Fibroblast of skin of scalp (primary cell): ENCODE measurements at places on chromosomes 6 and 20.

GRCh38 chr20:48794816-48795457, 32.9 kb downstream of the PREX1 start:
- DNase-seq: no peak

DNA sequence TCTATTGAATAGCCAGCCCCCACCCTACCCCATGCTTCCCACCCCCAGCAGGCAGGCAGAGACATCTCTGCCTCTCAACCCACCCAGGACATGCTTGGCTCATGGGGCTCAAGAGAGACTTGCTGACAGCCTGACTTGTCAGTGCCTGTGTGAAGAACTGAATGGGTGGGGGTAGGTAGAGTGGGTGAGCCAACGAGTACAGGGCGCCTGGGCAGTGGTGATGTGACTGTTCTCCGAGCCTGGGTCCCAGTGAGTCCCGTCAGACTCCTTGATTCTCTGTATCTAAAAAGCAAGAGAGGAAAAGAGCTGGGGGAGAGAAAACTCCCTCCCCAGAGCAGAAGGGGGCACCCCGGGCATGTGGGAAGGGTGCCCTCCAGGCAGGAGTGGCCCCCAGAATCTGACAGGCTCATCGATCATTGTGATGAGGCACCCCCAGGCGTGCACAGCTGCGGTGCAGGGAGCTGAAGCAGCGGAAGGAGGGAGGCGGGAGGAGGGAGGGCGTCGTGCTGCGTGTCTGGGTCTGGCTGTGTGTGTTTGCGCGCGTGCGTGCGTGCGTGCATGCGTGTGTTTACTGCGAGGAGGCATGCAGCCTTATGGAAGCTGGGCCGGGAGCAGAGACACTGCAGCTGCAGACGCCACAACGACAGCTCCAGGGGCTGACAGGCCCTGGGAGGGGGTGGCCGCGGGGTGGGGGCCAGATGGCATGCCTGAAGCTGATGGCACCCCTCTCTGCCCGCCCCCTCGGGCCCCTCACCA, 40.2 kb downstream of the FOXP4 start:
- peak; percentile 41 for DNase-seq

- DNase-seq: peak; percentile 18
Observed at GRCh38 chr6:39471954-39472659, 149.6 kb upstream of the KCNK16 start.

DNA sequence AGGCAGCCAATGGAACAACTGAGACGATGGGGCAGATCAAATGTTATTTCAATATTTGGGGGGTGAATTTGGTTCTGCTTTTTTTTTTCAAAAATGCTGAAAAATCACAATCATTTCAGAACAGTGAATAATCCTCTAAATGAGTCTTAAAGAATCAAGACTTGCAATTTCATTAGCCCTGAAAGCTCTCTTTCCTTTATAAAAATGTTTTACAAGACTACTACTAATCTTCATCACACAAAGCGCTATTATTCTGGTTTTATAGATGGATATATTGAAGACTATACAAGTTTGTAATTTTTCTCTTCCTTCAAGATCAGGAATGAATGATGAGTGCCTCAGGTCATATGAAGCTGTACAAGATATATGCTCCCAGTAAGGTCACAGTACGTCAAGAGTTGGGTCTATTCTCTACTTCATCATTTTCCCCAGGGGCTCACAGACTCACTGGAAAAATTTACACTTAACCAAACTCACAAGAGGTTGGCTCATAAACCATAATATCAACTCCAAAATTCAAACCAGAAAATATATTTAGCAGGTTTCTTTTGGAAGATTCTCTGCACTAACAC, 19.5 kb downstream of the RNF24 start:
- no peak for DNase-seq

DNA sequence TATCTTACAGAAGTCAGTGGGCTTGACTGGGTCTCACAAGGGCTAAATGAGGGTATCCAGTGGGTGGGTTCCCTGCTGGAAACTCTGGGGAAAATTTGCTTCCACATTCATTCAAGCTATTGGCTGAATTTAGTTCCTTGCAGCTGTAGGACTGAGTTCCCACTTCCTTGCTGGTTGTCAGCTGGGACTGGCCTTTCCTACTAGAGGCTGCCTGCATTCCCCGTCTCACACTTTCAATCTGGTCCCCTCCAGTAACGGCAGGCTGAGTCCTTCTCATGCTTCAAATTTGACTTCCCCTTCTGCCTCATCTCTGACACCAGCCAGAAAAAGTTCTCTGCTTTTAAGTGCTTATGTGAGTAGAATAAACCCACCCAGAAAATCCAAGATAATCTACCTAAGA, 4.4 kb downstream of the CSNK2A1 start:
- no peak for DNase-seq

GRCh38 chr6:111806561-111807497, 66.4 kb downstream of the FYN start:
- DNase-seq: no peak

DNA sequence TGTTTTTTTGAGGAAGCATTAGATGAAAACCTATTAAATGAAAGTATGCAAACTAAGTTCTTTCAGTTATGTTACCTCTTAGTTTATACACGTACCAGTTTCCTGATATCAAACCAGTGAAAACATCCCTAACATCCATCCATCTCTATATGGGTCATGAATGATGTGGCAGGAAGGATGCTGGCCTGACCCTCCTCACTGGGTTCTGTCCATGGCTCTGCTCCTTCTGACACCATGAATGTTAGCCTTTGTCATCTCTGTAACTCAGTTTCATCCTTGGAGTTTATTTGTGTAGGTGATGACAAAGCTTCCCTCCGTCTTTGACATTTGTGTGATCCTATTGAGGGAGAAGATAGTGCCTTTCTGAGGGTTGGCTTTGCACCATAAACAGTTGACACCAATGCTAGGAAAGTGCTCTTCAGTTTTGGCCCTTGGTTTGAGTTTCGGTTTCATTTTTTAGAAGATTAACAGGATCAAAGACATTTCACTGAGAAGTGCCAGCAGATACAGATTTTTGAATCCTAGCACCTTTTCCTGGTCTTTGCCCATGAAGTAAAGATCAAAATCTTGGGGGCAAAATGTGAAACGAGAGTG, 72.0 kb upstream of the SCGN start:
- no peak for DNase-seq

GRCh38 chr6:17596085-17596484, 4.0 kb upstream of the FAM8A1 start:
- DNase-seq: no peak

DNA sequence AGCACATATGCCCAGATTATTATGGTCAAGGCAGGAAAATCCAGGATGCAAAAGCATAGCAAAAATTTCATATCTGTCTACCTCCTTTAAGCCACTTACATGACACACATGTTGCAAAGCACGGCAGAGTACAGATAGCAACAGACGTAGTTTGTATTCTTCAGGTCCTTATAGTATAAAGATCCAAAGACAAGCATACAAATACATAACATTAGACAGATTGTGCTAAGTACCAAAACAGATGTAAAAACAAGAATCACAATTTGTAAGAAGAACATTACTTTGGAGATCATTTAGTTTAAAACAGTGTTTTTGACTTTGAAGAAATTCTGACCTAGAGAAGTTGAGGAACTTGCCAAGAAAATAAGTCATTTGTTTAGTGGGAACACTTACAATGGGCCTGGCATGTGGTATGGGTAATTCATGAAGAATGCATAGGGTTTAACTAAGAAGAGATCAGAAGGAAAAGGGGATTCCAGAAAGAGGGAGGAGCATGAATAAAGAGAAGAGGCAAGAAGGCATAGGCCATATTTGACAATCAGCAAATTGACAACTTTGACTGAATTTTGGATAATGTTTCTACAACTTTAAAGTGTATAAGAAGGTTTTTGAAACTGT, 30.6 kb upstream of the LMBRD1 start:
- peak; percentile 54 for DNase-seq

GRCh38 chr20:7980332-7981046, 39.1 kb downstream of the TMX4 start:
- DNase-seq: peak; percentile 49

DNA sequence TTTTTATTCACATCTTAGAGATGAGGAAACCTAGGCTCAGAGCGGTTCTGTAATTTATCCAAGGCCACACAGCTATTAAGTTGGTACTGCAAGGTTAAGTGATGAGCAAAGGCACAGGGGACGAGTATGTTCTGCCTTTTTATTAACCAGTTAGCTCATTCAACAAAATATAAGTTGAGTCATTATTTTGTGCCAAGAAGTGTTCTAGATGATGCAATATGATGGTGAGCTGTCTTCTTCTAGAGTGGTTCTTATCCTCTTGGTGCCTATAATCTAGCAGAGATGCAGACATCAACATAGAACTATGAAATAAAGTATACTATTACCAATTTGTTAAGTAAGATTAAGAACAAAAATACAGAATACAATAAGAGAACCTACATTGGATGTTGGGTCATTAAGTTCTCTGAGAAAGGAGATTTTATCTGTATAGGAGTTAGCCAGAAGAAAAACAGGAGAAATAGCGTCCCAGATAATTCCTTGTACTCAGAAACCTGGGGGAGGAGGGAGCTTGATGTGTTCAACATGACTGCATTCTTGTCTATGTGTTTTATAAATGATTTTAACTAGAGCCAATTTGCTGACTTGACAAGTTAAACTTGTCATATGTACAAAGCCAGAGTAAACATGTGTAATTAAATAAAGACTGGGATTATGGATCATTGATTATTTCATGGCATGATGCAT, 122.3 kb downstream of the TBXT start:
- peak; percentile 18 for DNase-seq

GRCh38 chr20:59752704-59753460, 148.5 kb downstream of the PHACTR3 start:
- DNase-seq: peak; percentile 14

DNA sequence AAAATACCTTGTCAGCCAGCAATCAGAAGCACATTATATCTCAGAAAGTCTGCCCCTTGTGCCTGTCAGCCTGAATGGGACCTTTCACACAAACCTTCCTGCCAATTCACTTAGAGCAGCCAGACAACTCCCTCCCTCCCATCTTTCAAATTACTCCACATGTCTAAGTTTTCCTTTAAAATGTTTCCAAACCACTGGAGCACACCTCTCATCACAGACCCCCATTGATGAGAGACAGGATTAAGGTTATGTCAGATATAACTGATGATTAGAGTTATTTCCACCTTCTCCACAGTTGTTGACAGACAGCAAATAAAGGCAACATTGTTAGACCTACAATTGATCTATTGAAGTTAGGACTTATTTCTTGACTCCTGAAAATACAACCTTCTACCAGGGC, 408.4 kb downstream of the PLCB1 start:
- DNase-seq: no peak

GRCh38 chr6:156776470-156776839, 723 bp upstream of the ARID1B start:
- DNase-seq: peak; percentile 65

DNA sequence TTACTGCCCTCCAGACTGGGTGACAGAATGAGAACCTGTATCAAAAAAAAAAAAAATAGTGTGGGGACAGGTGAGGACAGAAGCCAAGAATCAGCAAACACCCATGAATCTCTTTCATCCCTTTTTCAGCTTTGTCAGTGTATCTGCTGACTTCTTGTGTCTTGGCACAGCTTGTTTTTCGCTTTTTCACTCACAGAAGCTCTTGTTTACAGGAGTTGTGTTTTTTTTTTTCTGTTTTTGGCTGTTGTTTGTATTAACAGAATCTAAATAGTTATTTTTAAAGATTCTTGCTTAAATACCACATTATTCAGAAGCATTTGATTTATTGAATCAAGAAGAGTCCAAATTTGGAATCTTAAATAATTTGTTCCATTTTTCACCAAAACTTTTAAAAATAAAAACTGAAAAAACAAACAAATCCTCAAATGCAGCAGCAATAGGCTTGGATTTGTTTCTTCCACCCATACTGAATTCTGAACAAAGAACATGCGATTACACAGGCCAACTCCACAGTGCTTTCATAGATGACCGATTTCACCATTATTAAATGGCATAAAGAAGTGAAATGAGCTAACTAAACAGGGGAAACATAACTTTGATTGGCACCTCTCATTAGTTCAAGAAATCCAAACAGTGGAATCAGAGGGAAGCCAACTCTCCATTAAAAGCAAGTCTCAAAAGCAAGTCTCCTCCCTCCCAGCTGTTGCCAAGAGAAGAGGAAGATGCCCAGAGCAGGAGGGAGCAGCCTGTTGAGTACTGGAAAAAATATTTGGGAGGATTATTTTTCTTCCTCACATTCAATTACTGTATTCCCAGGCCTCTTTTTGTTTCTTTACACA, 27.2 kb upstream of the GPR63 start:
- no peak for DNase-seq

GRCh38 chr6:169237496-169238134, 16.0 kb downstream of the THBS2 start:
- DNase-seq: no peak

- no peak for DNase-seq
Observed at GRCh38 chr6:107061125-107062020, 33.4 kb downstream of the MTRES1 start.

GRCh38 chr20:19966840-19967239, 50.3 kb upstream of the NAA20 start:
- no peak for DNase-seq

DNA sequence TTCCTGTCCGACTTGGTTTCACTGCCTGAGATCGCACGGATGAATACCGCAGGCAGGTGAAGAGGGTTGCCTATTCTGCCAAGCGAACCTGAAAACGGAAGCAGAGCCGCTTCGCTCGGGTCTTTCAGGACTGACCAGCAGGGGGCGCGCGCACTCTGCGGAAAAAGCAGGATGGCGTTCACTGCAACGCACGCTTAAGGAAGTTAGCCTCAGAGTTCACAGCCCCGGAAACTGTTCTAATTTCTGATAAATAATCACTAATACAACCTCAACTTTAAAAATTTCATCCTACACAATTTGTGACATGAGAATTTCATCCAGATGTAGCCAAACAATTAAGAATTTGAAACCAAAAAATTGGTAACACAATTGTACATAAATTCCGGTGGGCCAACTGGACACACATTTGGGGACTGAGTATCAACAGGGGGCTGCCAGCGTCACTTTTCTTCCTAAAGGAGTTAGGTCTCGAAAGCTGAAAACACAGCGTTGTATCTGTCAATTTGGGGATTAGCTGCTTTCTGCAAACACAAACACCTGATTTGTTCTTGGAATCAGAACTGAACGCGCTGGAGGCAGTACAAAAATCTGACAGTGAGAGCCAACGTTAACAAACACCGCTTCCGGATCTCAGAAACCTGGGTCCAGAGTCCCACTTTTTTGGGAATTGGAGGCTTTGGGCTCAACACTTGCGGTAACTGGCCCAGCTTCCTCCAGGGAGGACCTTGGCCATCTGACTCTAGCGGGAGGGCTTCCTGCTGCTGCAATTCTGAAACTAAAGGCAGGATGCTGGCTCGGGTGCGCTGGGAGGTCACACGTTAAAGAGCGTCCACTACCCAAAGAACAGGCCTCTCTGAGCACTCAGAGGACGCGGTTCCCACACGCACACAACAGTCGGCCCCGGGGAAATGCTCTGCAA, 8.8 kb downstream of the PXDC1 start:
- peak; percentile 70 for DNase-seq

GRCh38 chr6:7692453-7692784, 33.5 kb upstream of the BMP6 start:
- no peak for DNase-seq
